PC-3 (cell line): ENCODE measurements at places on chromosomes 6 and 20.

DNA sequence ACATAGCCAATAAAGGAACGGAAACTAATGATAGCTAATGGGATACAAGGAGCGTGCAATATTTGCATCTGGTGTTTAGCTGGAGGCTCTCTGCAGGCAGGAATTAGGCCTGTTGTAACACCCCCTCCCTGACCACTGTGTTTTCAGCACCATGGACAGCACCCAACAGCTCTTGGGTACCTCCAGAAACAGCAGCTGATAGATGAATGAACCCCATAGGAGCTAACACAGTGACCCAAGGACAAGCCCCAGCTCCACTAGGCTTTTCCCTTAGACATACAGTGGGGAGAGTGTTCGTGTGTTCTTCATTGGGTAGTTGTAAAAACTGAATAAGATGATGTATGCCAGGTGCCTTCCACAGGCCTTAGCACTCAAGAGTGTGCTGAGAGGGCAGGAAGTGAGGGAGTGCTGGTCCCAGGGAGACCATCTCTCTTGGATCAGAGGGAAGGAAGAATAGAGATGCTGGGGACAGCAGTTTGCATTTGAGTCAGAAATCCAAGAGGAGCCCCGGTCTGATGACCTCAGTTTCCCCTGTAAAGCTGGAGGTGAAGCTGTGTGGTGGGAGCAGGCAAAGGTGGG lies 161.3 kb downstream of the PHACTR3 start:
- peak; percentile 28 for DNase-seq

- DNase-seq = no peak
Measured at GRCh38 chr20:42218621-42219374, 600.6 kb upstream of the CHD6 start.

DNA sequence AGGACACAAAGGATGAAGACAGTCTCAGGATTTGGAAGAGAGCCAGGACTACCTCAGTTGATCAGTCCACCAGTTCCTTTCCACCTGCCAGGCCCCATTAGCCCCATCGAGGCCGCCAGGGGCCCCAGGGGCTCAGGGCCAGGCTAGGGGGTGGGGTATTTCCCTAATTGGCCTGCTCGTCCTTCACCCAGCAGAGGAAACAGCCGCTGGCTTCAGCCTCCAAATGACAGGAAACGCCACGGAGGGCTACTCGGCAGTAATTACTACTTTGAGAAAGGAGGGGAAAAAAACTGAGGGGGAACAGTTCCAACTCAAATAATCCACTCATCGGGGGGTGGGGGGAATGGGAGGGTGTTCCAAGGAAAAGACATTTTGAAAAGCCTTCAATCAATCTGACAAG lies 42.7 kb downstream of the MAFB start:
- DNase-seq = no peak

GRCh38 chr6:42322676-42323075 lies 105.0 kb upstream of the MRPS10 start:
- no peak for DNase-seq

DNA sequence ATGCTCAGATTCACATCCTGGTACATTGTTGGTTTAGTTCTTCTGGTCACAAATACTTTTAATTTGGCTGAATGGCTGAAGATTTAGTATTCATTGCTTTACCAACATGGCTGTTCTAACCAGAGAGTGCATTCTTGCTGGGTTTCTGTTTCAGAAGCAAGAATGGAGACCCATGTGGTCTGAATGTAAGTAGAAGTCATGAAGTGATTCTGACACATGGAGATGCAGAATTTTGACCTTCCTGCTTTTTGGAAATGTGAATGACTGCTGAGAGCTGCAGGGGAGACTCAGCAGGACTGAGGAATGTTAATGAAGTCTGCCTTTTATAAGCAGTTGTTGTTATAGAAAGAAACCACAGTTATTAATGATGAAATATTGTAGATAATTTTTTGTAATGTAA lies 576.1 kb upstream of the MARCKS start:
- DNase-seq = no peak

DNA sequence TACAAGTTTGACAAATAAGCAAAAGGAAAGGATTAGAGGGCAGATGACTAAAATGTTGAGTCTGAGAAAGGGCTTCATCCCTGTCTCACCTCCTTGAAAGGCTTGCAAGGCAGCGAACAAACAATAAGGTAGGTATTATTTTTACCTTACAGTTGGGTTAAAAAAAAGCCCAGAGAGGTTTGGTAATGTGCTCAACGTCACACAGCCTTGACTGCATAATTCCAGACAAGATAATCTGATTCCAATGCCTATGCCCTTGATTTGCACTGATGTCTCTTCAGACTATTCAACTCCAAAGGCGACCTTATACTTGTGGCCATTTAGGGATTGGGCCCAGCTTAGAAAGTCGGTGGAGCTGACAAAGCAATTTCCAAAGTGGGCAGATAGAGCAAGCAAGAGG lies 1.7 kb downstream of the ARG1 start:
- no peak for DNase-seq

DNA sequence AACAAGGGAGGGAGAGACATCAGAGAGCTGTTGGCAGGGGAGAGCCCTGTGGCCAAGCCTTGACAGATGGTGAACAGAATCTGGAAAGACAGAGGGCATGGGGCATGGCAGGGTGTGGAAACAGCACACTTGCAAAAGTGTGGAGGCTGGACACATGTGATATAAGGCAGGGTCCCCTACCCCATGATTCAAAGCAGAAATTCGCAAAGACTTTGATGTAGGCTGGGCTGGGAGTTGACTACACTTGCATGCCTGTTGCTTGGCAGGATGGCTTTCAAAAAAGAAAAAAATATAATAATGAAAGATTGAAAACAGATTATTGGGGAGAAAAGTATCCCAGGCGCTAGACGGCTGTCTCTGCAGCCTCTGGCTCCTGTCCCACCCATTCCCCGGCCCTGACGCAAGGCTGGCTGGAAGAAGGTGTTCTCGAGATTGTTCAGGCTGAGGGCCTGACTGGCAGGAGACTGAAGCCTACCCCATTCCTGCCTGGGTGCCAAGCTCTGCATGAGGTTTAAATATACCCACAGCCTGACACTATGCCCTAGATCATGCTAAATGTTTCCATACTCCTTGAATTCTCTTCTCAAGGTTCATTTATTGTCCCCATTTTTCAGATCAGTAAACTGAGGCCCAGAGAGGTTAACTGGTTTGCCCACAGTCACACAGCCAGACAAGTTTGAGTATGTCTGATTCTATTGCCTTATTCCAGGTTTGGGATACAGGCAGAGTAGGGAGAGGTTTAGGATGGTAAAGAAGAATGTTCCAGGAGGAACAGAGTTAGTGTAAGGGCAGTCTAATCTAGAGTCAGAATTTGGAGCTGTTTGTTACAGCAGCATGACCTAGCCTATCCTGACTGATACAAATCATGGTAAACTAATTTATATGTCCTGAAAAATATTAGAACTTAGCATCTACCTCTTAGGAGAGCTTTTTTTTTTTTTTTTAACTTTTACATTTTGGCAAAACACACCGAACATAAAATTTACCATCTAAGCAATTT lies 23.4 kb upstream of the CCN5 start:
- no peak for DNase-seq

DNA sequence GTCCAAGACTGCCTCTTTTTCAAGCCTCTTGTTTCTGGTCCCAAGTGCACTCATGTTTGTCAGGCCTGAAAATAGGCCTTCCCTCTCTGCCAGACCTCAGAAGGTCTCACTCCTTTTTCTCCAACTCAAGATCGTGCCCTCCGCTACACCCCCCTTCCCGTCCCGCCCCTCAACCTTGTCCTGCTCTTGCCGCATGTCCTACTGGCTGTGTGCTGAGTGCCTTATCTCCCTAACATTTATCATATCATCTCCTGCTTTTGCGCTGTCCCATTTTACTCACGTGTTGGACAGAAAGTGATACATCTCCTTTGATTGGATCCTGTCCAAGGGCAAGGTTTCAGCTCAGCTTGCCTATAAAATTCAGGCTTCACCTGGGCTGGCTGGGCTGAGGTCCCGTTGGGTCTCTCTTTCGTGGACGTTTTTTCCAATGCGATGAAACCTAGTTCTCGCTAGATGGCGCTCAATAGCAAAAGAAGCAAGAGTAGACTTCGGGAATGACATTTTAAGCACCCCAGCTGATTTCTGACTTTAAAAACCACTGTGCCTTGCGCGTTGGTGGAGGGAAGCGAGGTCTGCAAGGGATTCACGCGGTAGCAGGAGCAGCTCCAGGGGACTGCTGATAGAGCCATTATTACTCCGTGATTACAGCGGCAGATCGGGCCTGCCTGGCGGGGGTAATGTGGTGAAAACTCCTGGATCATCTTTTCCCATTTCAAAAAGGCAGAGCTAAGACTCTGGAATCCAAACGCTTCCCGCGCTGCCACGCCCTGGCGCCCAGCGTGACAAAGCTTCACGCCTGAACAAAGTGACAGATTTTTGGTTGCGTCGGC lies 137.6 kb downstream of the IMPG1 start:
- DNase-seq = peak; percentile 83

- DNase-seq = no peak
Measured at GRCh38 chr6:16359563-16359962, 121.2 kb downstream of the GMPR start.

- peak; percentile 67 for DNase-seq
Measured at GRCh38 chr20:17565169-17565845, 4.6 kb upstream of the DSTN start.

DNA sequence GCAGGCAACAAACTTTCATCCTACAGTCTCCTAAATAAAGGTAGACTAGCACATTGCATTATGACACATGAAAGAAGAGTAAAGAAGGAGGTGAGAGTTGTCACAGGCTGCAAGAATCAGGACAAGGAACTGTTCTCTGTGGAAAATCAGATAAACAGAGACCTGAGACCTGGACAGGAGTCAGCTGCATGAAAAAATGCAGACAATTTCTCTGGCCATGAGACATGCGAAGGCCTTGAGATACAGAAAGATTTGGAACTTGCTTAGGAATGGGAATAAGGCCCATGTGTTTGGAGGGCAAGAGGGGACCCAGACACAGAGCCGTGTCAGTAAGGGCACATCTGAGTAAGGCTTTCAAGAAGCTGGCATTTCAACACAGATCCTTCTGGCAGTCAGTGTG lies 674.6 kb upstream of the AGPAT4 start:
- no peak for DNase-seq

GRCh38 chr20:50563133-50563944 lies 53.2 kb downstream of the PTPN1 start:
- DNase-seq = no peak

- no peak for DNase-seq
Measured at GRCh38 chr6:129212081-129212480, 329.1 kb downstream of the LAMA2 start.

GRCh38 chr20:62637110-62637509 lies 5.2 kb upstream of the SLCO4A1 start:
- DNase-seq = no peak

DNA sequence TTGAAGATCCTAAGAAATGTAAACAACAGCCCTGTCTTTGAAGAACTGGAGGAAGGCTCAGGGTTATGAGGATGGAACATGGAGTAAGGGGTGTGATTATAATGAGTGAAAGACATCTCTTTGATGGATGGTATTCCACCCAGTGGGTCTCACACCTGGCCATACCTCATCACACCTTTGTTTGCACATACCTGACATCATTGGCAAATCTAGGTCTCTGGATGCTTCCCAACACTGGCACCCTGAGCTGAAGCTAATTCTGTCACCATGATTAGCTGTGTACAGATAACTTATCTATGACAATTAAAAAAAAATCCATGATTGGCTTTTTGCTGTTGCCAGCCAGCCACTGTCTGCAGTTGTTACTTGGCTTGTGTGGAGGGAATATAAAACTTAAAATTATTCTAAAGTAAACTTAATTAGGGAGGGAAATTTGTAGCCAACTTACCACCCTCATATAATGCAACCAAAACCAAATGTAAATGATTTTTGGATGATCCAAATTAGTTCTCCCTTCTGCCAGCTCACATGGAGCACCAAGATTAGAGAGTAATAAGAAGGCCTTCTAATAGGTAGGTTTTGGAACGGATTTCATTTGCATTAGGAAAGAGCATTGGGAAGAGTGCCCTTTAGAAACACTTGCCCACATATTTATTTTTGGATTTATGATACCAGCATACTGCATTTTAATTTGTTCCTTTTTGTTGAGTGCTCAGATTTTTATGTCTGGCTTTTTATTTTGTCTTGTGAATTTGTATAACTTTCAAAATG lies 249.5 kb downstream of the SOX4 start:
- no peak for DNase-seq

DNA sequence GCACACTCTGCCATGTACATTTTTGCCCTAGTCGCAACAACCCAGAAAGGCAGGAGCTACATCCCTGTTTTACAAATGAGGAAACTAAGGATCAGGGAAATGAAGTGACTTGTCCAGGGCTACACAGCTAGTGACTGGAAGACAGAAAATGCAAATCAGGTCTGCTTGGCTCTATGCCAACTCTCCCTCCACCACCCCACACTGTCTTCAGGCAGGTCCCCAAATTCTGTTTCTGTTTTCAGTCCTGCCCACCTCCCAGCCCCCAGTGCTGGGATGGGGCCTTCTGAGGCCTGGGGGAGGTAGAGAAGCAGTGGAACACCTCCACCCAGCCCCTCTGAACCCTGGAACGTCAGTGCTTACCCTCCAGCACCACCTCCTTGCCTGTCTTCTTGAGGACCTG lies 5.1 kb downstream of the SNTA1 start:
- no peak for DNase-seq

- peak; percentile 65 for DNase-seq
Measured at GRCh38 chr6:68196645-68197044, 438.4 kb upstream of the ADGRB3 start.

- DNase-seq = no peak
Measured at GRCh38 chr6:34671367-34671766, 25.2 kb downstream of the ILRUN start.

GRCh38 chr6:133961831-133962230 lies 8.8 kb downstream of the TBPL1 start:
- no peak for DNase-seq

GRCh38 chr6:53410508-53411258 lies 61.9 kb upstream of the ELOVL5 start:
- peak; percentile 71 for DNase-seq

- DNase-seq = peak; percentile 44
Measured at GRCh38 chr6:19771753-19772336, 65.3 kb upstream of the ID4 start.

DNA sequence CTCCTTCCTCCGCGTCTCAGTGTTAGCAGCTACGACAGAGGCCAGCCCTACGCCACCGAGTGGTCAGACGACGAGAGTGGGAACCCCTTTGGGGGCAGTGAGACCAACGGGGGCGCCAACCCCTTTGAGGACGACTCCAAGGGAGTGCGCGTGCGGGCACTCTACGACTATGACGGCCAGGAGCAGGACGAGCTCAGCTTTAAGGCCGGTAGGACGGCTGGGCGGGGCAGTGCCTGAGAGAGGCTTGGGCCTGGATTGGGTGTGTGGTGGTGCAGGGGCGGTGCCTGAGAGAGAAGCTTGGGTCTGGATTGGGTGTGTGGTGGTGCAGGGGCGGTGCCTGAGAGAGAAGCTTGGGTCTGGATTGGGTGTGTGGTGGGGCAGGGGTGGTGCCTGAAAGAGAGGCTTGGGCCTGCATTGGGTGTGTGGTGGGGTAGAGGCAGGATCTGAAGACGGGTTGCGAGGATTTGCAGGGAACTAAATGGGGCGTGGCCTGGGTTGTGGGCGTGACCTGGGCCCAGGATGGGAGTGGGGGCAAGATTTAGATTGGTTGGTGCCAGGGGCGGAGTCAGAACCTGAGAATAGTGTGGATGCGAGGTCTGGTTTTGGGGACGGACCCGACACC lies 24.4 kb downstream of the SPDEF start:
- DNase-seq = no peak
